RKO (cell line): ENCODE measurements at places on chromosomes 6 and 20.

- peak; percentile 35 for DNase-seq
Measured at GRCh38 chr20:34058831-34059230, 53.2 kb downstream of the EIF2S2 start.

DNA sequence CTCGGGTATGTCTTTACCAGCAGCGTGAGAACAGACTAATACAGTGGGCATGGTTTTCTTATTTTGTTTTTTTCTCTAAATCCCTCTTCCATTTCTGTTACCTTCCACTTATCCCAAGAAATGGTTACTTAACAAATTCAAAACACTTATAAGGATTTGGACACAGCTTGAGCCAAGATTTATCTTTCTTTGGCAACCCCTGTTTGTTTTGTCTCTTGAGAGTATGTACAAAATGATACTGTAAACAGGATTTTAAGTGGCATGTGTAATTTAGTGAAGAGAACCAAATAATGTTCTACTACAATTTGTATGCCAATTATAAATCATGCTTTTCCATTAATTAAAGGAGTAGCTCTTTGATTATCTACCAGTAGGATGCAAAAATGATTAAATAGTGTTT is 51.4 kb downstream of the PPP1R14C start:
- no peak for DNase-seq

GRCh38 chr6:79267128-79267527 is 32.6 kb upstream of the HMGN3 start:
- DNase-seq, result no peak

DNA sequence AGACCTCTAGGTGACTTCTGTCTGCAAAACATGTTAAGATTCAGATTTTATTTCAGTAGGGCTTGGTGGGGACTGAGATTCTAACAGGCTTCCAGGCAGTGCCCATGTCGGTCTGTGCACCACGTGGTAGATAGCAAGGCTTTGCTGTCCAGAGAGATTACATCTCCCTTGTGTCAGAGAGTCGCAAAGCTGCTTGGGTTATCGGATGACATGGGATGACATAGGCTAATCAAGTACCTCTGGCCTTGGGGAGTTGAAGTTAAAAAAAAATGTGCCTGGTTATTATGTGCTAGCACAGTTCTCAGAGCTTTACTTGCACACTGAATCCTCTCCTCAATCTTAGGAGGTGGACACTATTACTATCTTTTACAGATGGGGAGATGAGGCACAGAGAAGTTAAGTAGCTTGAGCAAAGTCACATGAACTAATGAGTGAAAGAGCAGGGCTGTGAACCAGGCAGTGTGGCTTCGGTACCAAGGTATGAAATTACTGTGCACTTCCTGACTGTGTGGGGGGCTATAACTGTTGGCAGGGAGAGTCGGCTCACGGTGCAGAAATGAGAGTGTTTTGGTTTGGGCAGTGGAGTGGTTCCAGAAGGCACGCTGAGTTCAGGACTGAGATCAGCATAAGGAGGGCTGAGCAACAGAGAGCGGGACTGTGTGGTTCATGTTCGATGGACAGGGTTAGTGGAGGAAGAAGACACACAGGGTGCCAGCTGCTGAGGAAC is 41.1 kb downstream of the FARS2 start:
- no peak for DNase-seq

- peak; percentile 32 for DNase-seq
Measured at GRCh38 chr6:3960754-3961361, 111.7 kb downstream of the FAM50B start.

DNA sequence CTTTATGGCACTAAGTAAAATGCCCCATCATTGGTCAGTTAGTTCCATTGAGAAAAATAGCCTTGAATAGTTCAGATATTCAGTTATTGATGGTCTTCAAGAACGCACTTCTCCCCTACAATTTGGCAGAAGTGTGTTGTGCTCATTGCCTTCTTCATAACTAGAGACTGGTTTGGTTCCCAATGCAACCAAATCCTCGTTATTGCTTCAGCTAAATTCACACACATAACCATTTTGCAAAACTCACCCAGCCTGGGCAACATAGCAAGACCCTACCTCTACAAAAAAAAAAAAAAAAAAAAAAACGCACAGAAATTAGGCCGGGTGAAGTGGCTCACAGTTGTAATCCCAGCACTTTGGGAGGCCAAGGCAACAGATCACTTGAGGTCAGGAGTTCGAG is 32.1 kb downstream of the ZNF217 start:
- DNase-seq, result no peak

DNA sequence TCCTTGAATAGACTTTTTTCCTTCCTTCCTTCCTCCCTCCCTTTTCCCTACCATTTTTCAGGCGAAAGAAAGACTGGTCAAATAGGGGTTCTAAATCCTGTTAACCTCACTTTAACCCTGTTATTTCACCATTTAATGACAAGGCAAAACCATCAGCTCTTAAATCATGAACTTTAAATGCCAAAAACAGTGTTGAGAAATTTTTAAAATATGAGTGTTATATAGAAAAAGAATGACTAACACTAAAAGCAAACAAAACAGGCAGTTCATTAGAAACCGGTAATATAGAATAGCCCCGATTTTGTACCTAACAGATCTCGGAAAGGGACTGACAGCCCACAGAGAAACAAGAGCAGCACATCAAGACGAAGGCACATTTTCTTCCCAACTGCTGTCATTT is 57.4 kb upstream of the CEP85L start:
- DNase-seq, result no peak

DNA sequence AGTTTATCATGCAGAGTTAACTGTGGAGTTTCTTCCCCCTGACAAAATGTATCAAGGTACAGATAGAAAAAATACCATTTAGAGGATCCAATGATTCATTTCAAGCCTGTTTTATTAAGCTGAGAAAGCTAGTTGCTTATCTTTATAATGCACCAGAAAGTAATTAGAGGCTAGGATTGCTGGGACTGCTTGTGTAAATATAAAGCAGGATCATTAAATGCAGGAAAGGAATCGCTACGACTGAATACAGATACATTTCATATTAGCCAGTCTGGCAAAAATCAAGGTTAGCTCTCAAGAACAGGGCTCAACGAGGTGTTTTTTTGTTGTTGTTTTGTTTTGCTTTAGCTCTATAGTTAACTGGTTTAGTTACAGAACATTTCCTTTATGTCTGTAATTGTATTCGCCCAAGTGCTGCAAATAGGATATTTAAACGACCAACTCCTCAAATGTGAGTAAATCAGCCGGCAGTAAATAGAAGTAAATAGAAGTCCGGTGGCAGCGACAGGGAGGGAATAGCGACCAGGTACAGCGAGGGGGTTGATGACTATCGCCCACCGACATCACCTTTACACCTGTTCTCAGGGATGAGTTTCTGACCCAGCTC is 748 bp downstream of the UBE2J1 start:
- DNase-seq, result peak; percentile 21
